ENCODE measurements at places on chromosomes 2 and 18.

DNA sequence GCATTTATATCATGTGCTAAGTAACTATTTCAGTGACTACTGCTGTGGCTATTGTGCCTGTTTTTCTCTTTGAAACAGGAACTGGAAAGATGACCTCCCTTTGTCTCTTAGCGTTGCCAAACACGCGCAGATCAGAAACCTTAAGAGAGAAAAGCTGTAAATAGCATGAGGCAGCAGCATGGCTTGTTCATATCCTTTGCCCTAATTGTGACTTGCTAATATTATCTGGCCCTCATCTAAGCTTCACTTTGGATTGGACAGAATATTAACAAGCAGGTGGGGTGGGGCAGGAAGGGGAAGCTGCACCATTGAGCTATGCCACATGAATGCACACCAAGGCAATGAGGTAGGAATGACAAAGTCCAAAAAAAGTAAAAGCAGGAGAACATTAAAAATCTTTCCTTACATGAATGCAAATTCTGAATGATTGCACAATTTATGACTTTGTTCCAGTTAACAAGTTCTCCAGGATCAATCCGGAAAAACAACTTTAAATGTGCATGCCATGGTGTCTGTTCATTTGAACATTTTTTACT is 128.4 kb downstream of the IRS1 start:
- DNase-seq, result no peak

DNA sequence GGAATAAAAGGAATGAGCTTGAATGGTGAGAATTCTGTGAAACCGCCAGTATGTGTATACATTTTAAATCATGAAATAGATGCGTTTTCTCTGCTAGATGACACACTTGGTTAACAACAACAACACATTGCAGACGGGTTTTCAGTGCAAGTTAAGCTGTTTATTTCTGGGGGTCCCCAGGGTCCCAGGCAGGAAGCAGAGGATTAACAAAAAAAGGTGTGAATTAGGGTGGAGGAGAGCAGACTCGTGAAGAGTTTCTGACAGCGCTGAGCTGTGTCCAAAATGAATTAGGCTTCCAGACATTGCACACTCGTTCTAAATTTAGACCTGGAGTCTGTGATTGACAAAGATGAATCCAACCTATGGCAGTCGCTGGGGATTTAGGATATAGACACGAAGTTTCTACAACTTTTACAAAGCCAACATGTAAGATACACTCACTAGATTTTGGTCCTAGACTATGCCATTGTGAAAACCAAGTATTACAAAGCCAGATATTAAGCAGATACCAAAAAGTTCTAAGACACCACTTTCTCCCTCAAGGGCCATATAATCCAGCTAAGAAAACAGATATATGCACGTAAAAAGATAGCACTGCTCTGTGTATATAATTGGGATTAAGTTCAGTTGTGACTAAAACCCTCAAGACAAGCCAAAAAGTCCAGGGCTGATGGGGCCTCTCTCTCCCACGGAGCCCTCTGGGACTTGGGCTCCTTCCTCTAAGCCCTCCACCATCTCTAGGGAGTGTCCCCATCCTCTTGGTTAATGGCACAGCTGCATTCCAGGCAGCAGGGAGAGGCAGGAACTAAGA is 120.2 kb downstream of the ACAA2 start:
- DNase-seq, result no peak

GRCh38 chr18:986051-986450 is 81.4 kb downstream of the ADCYAP1 start:
- DNase-seq, result no peak

DNA sequence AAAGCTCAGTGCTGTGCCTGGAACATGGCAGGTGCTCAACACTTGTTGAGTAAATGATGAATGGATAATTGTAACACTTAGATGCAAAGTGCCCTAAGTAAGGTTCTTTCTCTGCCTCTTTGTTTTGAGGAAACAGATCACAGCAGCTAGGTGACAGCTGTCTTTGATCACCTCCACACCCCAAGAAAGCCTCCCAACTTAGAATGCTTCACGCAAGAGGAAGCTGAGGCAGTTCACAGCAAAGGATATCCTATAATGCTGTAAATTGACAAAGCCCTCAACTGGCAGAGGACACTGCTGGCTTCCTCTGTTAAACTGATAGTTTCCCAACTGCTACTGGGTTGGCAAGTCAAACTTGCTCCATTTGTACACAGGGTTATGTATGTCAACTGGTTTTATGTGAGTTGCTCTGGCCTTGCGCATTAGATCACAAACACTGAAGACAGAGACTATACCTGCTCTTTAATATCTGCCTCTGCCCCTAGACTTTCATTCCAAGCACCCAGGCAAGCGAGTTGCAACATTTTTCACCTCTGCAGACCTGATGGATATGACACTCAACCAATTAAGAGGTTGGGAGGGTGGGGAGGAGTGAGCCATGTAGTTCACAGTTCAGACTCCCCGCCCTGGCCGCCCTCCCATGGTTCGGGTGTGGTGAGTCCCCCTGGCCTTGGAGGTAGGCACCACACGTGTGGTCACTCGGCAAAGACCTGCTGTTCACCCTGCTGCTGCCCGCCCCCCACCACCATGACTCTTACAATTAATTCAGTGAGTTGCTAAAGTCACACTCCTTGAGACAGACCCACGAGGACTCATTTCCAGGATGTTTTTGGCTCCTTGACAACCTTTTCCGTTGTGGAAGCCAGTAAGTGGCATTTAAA is 4.8 kb upstream of the MALL start:
- DNase-seq, result no peak

GRCh38 chr2:239735829-239736357 is 289.2 kb downstream of the NDUFA10 start:
- no peak for DNase-seq

- no peak for DNase-seq
These were observed 88.7 kb downstream of the NEDD4L start for GRCh38 chr18:58132595-58133261.

- DNase-seq, result no peak
These were observed 1.2 kb downstream of the KDSR start for GRCh38 chr18:63365876-63366212.

DNA sequence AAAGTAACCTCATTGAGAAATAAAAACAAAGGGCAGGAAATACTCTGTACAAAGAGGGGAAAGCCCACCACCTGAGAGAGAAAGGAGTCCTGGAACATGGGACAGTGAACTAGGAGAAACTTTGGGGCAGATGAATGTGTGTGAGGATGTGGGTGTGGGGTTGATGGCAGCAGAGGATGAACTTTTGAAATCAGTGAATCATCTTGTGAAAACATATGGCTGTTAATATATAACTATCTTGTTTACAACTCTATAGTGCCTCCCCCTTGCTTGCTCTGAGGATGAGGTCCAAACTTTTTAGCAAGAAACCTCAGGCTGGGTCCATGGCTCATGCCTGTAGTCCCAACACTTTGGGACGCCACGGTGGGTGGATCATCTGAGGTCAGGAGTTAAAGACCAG is 171.8 kb upstream of the LHCGR start:
- DNase-seq, result no peak
